ENCODE measurements at places on chromosomes 5 and 9. TPM values are rescaled to one million over a fixed set of nuclear protein-coding genes. Genes with fewer than 3 reads are reported as not detected.

Gene HMMR
- total RNA-seq = 1.7 TPM

Gene NAIP
- total RNA-seq = 26.3 TPM

Gene FOXD4L4
- total RNA-seq = not detected

DNA sequence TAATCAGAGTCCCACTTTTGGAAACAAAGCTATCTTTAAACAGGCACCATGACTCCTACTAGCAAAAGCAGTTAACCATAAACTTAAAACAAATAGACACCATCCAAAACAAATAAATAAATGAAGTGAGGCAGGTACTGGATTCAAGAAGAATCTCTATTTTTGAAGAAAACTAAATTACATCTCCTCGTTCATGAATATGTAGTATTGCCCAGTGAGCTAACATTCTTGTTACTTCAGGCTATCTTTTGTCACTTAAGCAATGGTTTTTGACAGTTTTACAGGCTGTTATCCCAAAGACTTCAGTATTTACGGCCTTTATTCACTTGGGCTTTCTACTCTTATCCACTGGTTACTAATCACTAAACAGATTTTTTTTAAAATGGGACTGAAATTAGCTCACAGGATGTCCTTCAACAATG is 242.5 kb downstream of the MLLT3 start:
- no peak for DNase-seq

- DNase-seq = no peak
Observed at GRCh38 chr5:53423724-53424123, 56.7 kb upstream of the FST start.

- no peak for DNase-seq
Observed at GRCh38 chr5:35990520-35990919, 670 bp downstream of the UGT3A1 start.

- peak; percentile 52 for DNase-seq
Observed at GRCh38 chr9:120562861-120563443, 17.0 kb downstream of the CDK5RAP2 start.

- no peak for DNase-seq
Observed at GRCh38 chr9:123150708-123151503, 117.4 kb downstream of the GPR21 start.

- DNase-seq = no peak
Observed at GRCh38 chr9:81653240-81653639, 36.1 kb downstream of the TLE1 start.

DNA sequence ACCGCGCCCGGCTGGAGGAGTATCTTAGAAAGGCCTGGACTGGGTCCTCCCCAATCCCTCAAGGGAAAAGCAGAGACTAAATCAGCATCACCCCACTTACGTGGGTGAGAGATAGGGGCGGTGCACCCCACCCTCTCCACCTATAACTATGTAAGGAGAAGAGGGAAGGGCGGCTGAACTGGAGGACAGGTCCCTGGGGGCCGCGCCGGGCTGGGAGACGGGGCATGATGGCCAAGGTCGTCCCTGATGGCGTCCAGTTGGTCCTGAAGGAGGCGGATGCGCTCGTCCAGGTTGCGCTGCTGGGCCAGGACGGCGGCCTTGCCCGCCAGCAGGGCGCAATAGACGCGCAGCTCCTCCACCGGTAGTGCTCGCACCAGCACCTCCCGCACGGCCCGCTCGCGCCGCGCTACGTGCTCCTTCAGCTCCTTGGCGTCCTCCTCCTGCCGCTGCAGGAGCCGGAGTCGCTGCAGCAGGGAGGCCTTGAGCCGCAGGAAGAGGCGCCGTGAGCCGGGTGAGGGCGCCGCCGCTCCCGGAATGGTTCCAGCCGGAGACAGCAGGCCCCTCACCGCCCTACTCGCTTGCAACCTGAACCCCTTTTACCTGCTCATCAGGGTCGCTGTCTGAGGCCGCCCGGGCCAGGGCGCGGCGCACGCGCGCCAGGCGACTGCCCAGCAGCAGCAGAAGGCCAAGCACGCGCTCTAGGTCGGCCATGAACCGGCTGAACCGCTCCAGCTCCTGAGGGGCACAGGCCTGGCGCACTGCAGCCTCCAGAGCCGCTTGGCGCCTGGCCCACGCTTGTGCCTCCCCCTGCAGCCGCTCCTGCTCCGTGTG is 7.6 kb downstream of the SHROOM1 start:
- DNase-seq = peak; percentile 83

- no peak for DNase-seq
Observed at GRCh38 chr9:85528607-85529006, 213.1 kb downstream of the AGTPBP1 start.

- DNase-seq = no peak
Observed at GRCh38 chr9:32487981-32488380, 38.0 kb downstream of the RIGI start.

- DNase-seq = no peak
Observed at GRCh38 chr5:172683264-172683644, 42.2 kb downstream of the NEURL1B start.

DNA sequence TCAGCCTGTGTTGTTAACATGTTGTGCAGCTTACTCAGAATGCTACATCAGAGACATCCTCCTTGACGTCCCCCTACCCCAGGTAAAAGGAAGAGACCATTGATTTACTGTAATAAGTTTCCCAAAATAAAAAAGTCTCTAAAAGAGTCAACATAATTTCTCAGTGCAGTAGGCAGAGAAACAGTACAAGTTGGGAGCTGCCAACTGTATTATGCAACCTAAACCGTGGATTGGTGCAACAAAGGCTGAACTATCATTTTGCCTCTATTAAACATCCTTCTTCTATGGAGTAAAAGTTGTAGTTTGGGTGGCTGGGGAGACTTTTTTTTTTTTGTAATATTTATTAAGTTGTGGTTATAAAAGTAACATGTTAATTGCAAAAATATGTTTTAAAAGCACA is 208.0 kb downstream of the NR3C1 start:
- DNase-seq = no peak

- DNase-seq = no peak
Observed at GRCh38 chr5:155024015-155024414, 10.5 kb downstream of the KIF4B start.

DNA sequence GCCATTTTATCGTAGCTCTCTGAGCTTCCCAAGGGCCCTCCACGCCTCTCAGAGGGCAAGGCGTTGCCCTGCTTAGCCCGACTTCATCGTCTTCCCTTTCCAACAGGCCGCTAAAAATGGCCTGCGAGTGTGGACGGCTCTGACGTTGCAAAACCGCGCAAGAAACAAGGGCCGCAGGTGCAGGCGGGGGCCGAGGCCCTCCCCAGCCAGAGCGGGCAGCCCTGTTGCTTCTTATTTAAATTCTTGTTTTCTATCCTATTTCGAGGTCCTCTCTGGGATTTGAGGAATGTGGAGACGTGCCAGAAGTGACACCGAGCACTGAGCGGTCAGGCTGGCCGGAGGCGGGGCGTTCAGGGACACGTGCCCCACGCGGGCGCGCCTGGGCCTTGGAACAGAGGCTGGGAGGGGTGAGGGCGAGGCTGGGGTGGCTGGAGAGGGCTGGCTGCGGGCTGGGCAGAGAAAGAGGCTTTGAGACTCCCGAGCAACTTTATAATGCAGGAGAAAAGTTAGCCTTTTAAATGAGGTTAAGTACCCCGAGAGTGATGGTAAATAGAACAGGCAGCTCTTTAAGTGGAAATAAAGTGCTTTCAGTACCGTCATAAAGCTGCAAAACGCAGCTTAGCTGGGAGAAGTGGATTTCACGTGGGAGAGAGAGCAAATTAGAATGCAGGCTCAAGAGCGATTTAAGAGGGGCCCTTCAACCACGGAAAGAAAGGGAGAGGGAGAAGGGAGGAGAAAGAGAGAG is 243.6 kb downstream of the AUH start:
- DNase-seq = peak; percentile 73

GRCh38 chr9:38371495-38371894 is 21.0 kb upstream of the ALDH1B1 start:
- peak; percentile 52 for DNase-seq

DNA sequence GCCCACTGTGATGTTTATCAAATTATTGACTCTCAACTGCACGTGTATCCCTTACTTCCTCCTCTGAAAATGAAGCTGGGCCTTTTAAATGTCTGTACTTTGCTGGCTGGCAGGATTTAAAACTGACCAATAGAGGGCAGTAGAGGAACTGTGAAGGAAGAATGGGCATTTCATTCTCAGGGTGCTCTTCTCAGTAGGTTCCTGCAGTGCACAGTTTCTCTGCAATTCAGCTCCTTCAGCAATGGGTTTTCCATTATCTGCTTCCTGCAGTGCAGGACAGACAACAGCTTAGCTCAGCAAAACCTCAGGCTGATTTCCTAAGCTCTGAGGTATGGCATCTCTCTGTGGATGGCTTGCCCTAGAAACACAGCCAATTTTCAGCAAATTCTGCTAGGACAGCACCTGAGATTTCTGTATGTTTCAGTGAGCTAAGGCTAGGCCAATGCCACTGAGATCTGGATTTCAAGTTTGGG is 298.4 kb upstream of the PRDM9 start:
- peak; percentile 70 for DNase-seq

GRCh38 chr5:79143684-79144379 is 32.2 kb downstream of the BHMT start:
- DNase-seq = peak; percentile 56

DNA sequence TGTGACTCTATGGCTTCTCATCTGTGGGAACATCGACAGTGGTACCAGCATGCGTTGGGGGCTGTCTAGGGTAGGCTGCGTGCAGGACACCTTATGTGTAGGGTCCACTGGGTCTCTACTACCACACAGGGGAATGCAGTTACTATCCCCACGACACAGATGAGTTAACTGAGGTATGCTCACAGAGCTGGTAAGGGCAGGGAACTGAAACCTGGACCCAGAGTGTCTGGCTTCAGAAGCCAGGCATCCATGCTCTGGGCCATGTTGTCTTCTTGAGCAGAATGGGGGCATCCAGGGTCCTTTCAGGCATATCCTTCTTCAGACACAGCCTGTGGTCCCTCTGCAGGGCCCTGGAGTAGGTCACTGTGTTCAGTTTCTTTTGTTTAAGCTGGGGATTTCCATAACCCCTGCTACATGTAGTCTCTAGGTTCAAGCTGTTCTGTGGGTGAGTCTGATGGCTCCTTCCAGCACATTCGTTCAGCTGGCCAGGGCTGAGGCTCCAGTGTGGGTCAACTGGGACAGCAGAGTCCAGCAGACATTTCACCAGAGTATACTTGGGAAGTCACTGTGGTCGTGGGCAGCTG is 148.8 kb downstream of the GADD45G start:
- DNase-seq = no peak

GRCh38 chr5:168683247-168683926 is 104.2 kb upstream of the PANK3 start:
- DNase-seq = peak; percentile 35

GRCh38 chr5:102797322-102797884 is 42.3 kb downstream of the PAM start:
- DNase-seq = no peak

DNA sequence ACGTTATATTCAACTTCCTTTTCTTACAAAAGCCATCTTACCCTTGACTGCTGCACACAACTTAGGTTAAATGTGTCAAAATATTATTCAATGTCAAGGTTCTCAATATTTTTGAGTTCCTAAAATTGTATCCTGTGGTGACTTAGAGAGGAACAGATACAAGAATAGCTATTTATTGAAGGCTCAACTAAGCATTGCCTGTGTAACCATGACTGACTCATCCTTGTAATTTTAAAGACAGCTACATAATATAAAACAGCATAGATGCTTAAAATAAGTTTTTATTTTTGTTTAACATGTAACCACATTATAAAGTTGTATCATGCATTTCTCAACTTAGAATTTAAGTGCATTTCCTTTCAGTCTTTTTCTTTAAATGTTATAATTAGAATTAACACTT is 312.9 kb upstream of the RGMB start:
- no peak for DNase-seq

- no peak for DNase-seq
Observed at GRCh38 chr9:35755071-35755470, 995 bp upstream of the MSMP start.

DNA sequence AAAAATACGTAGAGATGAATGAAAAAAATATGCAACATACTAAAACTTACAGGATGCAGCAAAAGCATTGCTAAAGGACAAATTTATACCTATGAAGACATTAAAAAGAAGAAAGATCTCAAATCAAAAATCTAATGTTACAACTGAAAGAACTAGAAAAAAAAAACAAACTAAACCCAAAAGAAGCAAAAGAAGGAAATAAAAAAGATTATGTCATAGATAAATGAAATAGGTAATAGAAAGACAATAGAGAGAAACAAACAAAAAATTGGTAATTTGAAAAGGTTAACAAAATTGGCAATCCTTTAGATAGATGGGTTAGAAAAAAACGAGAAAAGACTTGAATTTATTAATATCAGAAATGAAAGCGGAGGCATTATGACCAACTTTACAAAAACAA is 1000.2 kb downstream of the TLE4 start:
- no peak for DNase-seq

- peak; percentile 86 for DNase-seq
Observed at GRCh38 chr5:172932313-172933017, 26.8 kb upstream of the RPL26L1 start.

DNA sequence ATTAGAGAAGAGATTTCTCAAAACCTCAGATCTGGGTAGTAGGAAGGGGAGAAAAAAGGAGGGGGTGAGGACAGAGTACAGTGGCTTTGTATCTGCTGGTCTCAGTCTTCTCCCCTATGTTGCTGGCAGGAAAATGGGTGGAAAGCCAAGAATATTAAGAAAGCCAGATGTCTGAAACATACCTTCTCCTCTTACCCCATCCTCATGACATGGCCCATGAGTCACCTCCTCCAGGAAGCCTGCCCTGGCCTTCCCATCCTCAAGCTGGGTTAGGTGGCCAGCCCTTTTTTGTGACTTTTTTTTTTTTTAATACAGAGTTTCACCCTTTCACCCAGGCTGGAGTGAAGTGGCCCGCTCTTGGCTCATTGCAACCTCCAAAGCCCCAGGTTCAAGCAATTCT is 61.8 kb downstream of the ABCA1 start:
- no peak for DNase-seq

DNA sequence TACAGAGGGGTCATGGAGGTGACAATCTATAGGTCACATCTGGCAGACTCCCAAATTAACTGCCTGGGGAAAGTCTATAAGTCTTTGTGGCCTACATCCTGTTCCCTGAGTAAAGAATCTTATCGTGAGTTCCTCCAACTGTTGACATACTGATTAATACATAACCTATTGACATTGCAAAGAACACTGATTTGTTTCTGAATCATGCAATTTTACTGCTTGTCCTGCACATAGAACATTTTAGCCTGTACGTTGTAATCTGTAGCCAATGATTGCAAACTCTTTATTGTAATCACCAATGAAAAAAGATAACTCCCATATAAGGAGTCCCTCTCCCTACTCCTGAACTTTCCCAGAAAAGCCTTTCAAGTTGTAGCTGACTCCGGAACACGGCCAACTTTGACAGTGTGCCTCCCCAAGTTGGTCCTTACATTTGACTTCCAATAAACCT is 18.8 kb upstream of the OR2K2 start:
- peak; percentile 80 for DNase-seq
